ENCODE measurements at places on chromosomes 4 and X.

GRCh38 chr4:25592736-25593135 lies 62.9 kb upstream of the SLC34A2 start:
- DNase-seq = no peak

DNA sequence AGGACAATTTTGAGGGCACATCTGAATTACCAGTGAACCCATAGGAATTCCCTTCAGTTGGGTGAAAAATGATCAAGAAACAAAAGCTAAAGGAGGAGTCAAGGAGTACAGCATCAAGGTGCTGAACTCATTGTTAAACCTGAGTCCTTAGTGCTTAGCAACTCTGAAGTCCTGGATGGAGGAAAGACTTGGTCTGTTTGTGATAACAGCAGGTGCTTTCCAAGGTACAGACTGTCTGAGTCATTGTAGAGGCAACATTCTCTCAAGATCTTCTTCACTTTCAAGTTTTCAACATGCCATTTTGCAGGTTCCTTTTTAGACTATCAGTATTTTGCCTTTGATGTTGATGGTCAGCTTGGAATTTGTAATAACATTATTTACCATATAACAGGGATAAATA lies 293.9 kb downstream of the AFF2 start:
- no peak for DNase-seq

DNA sequence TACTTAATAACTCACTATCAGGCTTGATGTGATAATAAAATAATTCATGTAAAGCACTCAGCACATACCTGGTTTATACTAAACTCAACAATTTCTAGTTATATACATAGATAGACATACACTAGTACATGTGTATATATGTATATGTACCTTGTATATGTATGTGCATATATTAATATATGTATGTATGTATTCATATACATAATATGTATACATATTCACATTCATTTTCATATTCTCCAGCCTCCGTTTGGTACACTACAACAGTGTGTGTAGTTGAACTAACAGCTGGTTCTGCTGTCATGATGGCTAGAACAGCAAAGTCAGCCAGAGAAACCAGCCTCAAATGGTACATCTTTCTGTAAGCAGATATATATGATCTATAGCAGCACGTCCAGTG lies 670.1 kb downstream of the RPA4 start:
- DNase-seq = no peak

DNA sequence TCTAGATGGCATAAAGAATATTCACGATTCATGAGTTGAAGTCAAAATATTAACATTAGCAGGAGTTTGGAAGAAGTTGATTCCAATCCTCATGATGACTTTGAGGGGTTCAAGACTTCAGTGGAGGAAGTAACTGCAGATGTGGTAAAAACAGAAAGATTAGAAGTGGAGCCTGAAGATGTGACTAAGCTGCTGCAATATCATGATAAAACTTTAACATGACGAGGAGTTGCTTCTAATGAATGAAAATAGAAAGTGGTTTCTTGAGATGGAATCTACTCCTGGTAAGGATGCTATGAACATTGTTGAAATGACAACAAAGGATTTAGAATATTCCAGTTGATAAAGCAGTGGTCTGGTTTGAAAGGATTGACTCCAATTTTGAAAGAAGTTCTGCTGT lies 70.1 kb upstream of the TMLHE start:
- DNase-seq = no peak

DNA sequence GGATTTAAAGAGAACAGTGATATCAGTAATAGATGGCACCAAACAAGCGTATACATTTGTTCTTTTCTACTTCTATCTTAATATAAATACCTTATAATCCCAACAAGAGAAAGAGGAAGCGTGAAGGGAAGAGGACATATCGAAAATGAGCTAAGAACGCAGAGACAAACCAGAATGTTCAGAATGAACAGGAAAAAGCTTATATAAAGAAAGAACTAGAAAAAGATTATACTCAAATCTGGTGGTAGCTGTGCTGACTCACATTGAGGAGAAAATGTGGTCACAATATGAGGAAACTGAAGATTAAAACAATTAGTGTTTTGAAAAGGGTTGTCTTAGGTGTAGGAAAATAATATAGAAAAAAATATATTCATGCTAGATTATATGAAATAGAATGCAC lies 2.0 kb upstream of the GPR34 start:
- DNase-seq = no peak

- no peak for DNase-seq
Observed at GRCh38 chrX:129310000-129310399, 213.3 kb downstream of the SMARCA1 start.

DNA sequence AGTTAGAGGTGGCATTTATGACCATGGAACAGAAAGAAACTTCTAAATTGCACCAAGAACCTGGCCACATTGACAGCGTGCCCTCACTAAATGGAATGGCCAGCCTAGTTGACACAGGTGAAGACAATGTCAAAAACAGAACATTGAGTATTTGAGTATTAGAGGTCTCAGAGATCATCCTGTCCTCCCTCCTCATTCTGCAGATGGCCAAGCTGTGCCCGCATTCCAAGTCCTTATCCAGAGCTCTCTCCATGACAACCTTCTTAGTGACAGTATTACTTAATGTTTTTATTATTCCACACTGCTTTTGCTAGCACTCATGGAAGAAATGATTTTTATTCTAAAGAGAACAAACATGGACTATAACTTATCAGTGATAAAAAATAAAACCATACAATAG lies 9.9 kb upstream of the CCDC110 start:
- no peak for DNase-seq

DNA sequence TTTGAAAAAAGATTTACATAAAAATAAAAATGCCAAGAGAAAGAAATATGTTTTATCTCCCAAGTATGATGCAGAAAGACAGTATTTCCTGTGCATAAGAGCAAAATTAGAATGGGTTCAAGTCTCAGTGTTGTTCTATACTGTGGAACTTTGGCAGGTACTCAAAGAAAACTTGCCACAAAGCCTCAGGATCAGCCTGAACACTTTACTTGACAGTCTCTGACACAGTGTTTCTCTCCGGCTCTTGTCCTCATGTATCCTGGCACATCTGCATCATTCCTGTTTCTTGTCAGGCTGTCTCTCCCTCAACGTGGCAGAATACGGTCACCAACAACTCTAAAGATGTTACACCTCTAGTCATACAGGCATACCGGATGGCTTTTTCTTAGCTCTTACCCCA lies 273.7 kb downstream of the ARHGAP24 start:
- DNase-seq = no peak

GRCh38 chr4:113169368-113169767 lies 119.9 kb downstream of the ANK2 start:
- DNase-seq = no peak

GRCh38 chrX:50375481-50376267 lies 95.0 kb downstream of the DGKK start:
- DNase-seq = no peak

GRCh38 chr4:130703211-130703935 lies 1607.4 kb downstream of the C4orf33 start:
- DNase-seq = no peak

- DNase-seq = no peak
Observed at GRCh38 chr4:96784336-96784735, 944.4 kb downstream of the PDHA2 start.

GRCh38 chrX:45508454-45508853 lies 307.8 kb upstream of the DIPK2B start:
- no peak for DNase-seq

- no peak for DNase-seq
Observed at GRCh38 chr4:47519239-47519883, 34.3 kb downstream of the ATP10D start.

GRCh38 chrX:74242484-74243138 lies 61.4 kb upstream of the ZCCHC13 start:
- no peak for DNase-seq

- no peak for DNase-seq
Observed at GRCh38 chr4:149886786-149887490, 71.3 kb upstream of the IQCM start.
